Suppressor macrophage treated with lipopolysaccharide for 4 hours (primary cell): ENCODE measurements at places on chromosomes 5 and 9.

GRCh38 chr5:36447776-36448175 lies 146.1 kb upstream of the RANBP3L start:
- DNase-seq, result no peak

DNA sequence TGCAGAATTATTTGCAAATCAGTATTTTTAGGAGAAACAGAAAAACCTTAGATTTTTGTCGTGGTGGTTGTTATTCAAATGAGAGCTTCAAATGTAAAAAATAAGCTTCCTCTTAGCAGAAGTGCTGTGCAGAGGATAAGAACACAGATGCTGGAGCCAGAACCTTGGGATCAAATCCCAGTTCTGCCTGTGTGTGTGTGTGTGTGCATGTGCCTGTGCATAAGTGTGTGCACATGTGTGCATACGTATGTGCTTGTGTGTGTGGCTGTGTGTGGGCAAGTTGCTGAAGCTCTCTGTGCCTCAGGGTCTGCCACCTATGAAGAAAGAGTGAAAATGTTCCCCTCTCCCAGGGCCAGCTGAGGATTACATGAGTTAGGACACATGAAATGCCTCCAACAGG lies 8.6 kb downstream of the DAP start:
- no peak for DNase-seq

- DNase-seq, result peak; percentile 39
These were observed 243.5 kb downstream of the MAST4 start for GRCh38 chr5:66839636-66840185.

DNA sequence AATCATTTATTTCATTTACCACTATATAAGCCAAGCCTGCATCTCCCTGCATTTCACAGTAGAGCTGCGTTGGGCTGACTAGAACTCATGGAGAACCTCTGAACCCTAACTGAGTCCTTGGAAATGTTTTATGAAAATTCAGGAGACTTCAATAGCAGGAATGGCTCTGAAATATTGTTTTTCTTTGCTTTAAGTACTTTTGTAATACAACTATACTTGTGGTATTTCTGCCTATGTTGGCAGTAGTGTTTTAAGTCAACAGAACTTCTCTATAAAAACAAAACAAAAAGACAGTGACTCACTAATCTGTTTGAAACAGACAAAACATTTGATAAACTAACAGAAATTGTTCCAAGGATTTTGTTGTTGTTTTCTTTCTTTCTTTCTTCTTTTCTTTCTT lies 489.2 kb upstream of the MEF2C start:
- DNase-seq, result no peak

- no peak for DNase-seq
These were observed 84.8 kb downstream of the WNK2 start for GRCh38 chr9:93268551-93269314.

DNA sequence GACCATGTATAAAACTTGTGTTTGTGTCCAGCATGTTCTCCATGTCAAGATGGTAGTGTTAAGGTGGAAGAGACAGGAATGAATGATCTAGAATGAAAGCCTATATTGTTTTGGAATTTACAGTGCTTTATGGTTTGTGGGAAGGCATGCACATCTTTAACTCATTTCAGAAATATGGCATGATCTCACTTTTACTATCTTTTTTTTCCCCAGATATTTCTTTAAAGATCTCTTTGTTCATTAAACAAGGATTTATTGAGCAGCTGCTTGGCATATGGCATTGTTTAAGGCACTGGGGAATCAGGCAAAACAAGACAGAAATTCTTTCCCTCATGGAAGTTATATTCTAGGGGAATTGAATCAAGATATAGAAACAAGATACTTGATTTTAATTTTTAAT lies 51.7 kb downstream of the SLC12A2 start:
- DNase-seq, result no peak

GRCh38 chr5:120465436-120465961 lies 1.4 kb downstream of the PRR16 start:
- no peak for DNase-seq

DNA sequence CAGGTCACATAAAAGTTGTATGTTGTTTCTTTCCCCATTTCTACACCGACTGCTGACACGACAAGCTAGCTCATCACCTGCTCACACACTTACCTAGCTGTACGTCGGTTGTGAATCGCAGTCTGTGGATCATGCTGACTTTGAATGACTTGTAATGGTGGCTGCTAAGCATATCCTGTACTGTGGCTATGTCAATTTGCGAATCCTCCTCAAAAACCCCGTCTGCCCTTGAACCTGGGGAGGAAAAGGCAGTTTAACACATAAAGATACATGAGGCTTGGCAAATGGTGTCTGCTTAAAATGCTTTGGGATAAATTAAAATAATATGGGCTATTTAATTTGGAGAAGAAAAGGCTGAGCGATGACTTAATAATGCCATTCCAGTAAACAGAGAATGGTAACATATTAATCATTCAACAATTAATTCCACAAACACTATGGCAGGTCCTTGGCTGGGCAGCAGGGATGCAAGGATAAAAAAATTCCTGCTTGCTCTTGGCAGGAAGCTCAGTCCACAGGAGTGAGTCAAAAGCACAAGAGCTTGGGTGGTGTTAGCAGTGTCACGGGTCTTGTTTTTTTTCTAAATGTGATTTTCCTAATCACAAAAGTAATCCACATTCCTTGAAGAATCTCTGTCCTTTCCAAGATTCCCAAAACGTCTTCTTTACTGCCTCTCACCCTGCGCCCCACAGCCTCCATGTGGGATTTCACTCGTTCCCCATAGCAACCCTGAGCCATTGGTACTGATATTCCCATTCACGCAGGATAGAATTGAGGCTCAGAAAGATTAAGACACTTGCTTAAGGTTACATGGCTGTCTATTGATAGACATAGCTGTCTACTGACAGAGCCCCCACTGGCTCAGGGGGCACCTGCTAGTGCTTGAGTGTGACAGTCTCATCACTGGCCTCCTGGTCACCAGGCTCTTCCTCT lies 222.4 kb downstream of the MAPKAP1 start:
- DNase-seq, result no peak
